Activated CD8-positive, alpha-beta memory T cell treated with anti-CD3 and anti-CD28 coated beads, Interleukin-2, amount 50 U/mL, for 4 hours (primary cell): ENCODE measurements at places on chromosomes 5 and 9.

GRCh38 chr9:129306318-129306973, 128.4 kb upstream of the IER5L start:
- no peak for DNase-seq

DNA sequence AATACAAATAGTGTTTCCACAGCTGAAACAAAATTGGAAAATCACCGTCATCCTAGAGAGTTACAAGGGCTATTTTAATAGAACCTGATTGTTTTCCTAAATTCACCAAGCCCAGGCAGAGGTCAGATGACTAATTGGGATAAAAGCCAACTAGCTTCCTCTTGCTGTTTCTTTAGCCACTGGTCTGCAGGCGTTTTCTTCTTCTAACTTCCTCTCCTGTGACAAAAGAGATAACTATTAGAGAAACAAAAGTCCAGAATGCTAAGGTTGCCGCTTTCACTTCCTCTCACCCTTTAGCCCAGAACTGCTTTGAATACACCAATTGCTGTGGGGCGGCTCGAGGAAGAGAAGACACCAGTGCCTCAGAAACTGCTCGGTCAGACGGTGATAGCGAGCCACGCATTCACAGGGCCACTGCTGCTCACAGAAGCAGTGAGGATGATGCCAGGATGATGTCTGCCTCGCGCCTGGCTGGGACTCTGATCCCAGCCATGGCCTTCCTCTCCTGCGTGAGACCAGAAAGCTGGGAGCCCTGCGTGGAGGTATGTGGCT, at the start of gene TLR4:
Gene TLR4 (plus strand): TSS at position 380 of the 552 bp plus-strand sequence. CDS start 70 bp downstream, at position 450.
- no peak for DNase-seq

DNA sequence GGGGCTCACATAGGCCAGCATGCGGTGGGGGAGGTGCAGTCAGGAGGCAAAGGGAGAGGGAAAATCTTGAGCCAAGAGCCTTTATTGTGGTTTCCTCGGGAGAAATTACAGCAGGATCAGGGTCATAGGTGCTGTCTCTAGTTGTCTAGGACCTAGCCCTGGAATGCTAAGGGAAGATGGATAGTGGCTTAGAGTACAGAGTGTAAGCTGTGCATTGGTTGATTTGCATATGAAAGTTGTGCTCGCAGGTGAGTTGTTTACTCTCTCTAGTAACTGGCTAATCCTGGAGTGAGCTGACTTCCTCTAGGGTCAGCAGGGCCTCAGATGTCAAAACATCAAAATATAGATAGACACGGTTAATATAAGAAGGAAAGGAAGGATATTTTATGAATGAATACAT, 877.7 kb downstream of the TLE4 start:
- DNase-seq = no peak

- no peak for DNase-seq
These were observed 25.6 kb downstream of the FER start for GRCh38 chr5:108773330-108773729.

DNA sequence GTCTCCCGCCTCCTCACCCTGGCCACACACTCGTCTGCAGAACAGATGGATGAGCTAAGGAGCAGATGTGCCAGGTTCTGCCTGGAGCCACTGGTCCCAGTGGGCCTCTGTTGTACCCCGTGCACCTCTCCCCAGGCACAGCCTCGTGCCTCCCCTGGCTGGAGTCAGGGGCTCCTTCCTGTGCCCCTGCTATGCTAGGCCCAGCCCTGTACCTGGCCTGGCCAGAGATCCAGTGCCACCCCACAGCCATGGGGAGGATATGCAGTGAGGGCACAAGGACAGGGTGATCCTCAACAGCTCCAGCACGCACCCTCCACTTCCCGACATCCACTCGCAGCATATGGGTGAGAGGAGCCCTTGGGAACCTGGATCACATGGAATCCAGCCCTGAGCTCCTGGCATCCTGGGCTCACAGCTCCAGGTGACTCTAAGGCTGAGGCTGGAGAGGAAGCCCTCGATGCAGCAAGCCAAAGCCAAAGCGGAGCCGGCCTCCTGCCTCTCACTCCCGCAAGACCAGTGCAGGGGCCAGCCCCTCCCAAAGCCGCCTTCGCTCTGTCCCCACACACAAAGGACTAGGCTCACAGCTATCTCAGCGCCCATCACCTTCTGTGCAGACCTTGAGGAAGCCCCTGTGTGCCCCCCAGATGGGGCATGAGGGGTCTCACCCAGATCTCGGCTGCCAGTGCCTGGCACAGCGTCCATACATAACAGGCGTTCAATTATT, 23.7 kb upstream of the ADAMTS2 start:
- DNase-seq = no peak

GRCh38 chr9:211557-211956, 3.1 kb upstream of the DOCK8 start:
- no peak for DNase-seq

DNA sequence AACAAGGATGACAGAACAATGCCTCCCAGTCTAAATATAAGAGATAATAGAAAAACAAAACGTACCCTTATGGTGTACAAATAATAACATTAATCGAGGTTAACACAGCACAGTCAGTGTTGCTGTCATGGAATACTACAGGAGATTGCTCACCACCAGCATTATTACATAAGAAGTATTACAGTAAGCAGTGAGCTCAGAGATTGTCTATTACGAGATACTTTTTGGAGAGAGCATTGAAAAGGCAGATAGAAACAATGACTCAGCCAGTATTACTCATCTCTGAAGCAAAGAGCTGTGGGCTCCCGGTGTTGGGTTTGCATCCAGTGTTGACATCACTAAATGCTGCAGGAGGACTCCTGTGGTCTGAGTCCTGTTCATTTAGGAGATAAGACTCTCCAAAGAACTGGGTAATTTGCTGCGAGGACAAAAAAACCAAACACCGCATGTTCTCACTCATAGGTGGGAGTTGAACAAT, 191.9 kb upstream of the SEMA6A start:
- DNase-seq = no peak

DNA sequence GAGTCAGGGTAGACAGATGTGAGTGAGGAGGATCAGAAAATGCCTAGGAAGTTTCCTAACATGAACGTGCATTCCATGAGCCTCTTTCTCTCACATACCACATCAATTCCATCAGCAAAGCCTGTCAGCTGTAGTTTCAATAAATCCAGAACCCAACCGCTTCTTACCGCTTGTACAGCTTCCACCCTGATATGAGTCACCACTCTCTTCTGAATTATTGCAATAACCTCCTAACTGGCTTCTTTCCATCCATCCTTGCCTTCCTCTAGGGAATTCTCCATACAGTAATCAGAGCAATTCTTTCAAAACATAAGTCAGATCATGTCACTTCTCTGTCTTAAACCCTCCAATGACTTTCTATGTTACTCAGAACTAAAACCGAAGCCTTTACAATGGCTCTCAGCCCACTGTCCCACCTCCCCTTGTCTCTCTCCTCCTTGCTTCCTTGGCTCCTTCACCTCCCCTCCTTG, 8.1 kb upstream of the RAD23B start:
- no peak for DNase-seq

- DNase-seq = no peak
These were observed 89.3 kb downstream of the CEMIP2 start for GRCh38 chr9:71678999-71679398.

DNA sequence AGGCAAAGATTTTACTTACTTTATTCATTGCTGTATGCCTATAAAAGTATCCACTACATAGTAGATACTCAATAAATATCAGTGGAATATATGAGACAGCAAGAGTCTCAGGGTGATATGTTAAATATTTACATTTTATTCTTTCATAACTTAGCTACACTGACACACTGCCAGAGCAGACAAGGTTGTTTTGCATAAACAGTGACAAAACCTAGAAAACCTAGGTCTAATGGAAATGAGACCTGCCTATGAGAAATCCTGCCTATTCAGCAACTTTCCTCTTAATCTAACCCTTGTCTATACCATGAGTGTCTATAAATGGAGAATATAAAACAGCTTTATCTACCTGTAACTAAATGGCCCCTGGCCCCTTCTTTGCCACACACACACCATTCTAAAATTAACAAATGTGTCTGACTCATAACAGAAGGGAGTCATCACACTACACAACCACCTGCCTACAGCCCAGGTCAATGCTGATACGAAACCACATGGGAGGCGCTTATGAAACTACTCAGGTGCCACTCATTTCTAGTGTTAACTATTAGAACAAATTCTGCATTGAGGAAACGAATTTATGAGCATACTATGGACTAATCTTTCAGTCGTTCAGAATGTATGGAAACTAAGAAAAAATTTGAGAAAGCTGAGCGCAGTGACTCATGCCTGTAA, 60.3 kb downstream of the UBAP2 start:
- DNase-seq = no peak

GRCh38 chr9:125538092-125538473, 168.9 kb downstream of the MAPKAP1 start:
- DNase-seq = no peak

DNA sequence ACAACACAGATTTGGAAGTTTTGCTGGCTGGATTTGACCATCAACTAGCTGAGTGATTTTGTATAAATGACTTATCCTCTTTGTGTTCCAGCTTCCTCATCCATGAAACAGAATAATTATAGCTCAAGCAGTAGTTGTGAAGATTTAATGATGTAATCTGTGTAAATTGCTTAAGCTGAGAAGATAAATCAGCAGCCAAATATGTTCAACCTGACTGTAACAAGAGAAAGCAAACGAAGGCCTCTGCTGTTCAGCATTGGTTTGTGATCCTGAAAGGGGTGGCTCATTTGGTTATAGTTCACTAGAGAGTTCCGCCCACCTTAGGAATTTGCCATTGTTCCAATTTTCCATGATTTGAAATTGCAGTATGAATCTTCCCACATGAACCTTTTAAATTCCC, 75.7 kb upstream of the CCDC112 start:
- no peak for DNase-seq

DNA sequence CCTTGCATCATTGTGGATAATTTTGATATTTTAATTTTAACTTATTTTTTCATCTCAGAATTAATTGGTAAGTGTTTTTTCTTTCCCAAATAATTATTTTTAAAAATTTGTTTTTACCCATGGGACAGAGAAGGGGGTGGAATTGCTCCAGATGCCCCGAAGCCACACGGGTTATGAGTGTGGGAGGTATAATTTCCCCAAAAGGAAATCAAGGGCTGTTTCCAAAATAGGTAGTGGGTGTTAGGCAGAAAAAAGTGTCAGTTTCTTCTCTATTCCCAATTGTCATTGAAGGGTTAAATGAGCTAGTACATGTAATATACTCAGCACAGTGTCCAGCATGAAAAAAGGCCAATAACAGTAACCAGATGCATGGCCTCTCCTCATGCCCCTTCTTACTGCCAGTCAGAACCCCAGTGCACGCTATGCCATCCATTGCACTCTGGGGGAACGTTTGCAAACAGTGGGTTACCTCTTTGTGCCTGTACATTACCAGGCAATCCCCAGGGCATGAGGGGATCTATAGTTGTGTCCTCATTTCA, 36.4 kb upstream of the ANGPTL2 start:
- no peak for DNase-seq

DNA sequence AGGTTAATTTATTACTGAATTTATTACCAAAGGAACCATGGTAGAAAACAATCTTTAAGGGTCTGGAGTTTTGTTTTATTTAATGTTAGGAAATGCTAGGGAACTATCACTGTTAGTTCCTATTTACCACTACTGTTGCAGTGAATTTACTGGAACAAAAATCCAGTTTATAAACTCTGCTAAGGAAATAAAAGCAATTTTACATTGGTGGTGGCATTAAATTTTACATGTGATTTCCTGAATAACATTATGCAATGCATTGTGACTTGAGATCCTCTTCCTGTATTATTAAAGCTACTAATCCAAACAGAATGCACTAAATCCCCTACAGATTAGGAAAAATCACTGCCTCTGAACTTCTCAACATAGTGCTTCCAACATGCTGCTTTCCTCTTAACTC, 599.5 kb upstream of the PTGER4 start:
- no peak for DNase-seq

GRCh38 chr5:139016186-139016585, 141.1 kb upstream of the LRRTM2 start:
- no peak for DNase-seq

DNA sequence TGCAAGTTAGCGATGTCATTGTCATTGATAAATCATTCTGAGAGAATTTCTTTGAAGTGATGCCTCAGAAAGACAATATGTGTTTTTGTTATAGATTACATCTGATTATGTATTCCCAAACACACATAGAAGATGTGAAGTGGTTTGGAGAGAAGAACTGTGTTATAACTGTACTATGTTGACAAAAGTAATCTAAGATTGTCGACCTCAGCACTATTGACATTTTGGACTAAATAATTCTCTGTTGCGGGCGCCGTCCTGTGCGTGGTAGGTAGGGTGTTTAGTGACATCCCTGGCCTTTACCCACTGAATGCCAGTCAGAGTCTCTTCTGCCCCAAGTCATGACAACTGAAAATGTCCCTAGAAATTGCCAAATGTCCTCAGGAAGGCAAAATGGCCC, 77.8 kb downstream of the CFAP90 start:
- no peak for DNase-seq

GRCh38 chr5:83009408-83009807, 67.8 kb downstream of the TMEM167A start:
- no peak for DNase-seq

DNA sequence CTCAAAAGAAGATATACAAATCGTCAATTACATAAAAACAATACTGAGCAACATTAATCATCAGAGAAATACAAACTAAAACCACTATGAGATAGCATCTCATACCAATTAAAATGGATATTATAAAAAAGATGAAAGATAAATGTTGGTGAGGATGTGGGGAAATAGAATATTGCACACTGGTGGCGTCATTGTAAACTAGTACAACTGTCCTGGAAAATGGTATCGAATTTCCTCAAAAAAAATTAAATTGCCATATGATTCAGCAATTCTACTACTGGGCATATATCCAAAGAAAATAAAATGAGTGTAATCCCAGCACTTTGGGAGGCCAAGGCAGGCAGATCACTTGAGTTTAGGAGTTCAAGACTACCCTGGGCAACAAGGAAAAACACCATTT, 326.0 kb upstream of the FTMT start:
- DNase-seq = no peak

- DNase-seq = no peak
These were observed 143.6 kb downstream of the LHFPL2 start for GRCh38 chr5:78504704-78505677.

DNA sequence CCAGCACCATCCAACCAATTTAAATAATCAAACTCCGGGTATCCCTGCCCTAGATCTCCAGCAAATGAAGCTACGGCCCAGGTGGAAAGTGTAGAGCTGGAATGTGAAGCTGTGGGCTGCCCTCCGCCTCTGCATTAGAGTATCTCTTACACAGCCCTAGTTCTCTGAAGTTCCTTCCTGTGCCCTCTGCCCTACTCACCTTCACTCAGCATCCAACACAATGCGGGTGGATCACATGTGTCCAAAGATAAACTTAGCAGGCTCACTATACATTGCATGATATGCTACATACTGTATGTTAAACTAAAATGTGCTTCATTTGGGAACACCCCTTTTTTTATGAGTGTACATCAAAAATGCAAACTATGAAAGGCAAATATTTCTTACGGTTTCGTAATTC, 70.0 kb upstream of the RAD23B start:
- no peak for DNase-seq
